ENCODE measurements at places on chromosomes 11 and 22.

GRCh38 chr11:17986711-17987220, 26.1 kb downstream of the SERGEF start:
- DNase-seq, result no peak

DNA sequence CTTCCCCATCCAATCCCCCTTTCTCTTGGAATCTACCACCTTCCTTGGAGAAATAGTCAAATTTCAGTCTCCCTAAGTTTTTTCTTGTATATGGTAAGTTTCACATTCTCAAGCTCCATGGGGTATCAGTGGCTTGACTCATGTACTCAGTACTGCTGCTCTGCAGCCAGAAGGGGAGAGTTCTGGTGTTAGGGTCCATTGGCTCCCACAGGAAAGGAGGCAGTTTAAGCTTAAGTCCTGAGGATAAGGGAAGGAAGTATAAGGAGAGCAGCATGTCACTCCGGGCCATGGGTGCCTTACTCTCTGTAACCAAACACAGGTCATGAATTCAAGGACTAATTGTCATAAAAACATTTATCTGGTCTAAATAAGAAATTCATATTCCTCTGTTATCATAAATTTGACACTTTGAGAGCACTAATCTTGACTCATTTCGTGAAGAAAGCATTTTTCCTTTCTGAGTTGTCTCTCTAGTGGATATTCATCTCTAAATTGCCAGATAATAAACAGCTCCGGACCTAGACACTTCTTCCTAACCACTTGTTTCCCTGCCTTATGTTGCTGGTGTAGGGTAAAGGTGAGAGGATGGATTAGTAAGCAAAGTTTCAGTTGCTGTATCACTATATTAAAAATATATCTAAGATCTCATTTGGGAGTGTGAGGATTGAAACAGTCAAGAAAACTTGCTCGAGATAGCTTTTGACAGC, 20.1 kb upstream of the SORL1 start:
- no peak for DNase-seq

DNA sequence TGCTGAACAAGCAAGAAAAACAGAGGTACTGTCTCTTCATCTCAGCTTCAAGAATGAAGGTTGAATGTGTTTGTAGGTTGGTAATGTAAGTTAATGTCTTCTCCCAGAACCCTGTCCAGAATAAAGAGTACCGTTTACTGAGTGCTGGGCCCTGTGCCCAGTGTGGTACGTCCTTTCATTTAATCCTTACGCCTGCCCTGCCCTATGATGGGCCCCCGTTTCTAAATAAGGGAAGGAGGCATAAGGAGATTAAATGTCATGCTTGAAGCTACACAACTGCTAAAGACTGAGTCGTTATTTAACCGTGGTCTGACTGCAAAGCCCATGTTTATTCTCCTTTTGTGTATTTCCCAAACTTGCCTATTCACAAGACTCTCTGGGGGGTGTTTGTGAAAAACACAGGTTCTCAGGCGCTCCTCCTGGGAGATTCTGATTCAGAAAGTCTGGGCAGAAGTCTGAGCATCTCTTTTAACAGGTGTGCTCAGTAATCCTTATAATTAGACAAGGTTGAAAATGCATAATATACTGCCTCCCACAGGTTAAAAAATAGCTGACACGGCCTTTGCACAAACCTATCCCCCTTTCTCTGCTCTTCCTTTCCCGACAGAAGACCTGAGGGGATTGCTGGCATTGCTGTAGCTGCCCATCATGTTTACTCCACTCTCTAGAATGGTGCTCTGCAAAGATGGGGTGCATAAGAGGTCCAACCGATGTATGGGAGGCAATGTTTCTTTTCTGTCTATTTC, 56.3 kb upstream of the ZBTB44 start:
- no peak for DNase-seq

DNA sequence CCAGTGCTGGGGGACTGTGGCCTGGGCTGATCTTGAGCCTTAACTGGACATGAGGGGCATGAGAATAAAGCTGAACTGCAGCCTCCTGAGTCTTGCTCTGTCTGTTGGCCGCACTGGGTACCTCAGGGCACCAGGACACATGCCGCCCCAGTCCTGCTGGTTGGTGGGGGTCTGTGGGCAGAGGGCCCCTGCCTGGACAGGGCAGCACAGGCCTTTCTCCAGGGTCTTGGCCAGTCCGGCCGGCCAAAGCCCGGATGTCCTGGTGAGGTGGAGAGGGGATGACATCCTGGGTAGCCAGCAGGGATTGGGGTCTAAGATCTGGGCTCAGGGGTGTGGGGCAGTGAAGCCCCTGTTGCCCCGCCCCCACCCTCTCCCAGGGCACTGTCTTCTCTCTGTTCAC, 1.5 kb upstream of the RPS6KA4 start:
- no peak for DNase-seq

- DNase-seq, result no peak
Measured at GRCh38 chr22:44815099-44816070, 63.0 kb downstream of the ARHGAP8 start.

All from Caki2 (cell line).